ENCODE measurements at places on chromosomes 7 and 10. TPM values are rescaled to one million over a fixed set of nuclear protein-coding genes. Genes with fewer than 3 reads are reported as not detected.

- no peak for DNase-seq
Observed at GRCh38 chr7:2521341-2521745, 1.8 kb downstream of the LFNG start.

DNA sequence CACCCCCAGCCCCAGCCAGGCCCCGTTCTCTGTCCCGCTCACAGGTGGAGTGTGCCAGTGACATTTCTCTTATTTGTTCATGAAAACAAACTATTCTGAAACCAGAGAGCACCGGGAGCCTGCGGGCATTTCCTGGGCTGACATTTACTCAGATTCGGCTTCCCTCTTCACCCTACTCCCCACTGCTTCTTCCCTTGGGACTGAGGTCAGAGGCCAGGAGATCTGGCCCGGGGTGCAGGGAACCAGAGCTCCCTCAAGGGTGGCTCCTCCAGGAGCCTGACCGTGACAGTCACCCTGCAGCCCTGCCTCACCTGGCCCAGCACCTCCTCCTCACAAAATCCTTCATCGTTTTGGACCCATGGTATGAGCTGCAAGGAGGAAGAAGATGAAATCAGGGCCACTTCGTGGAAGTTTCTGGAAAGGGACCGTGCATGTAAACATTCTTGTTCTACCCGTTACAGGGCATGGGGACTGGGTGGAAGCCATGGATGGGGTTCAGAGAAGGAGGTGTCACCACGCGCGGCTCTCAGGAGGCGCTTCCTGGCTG is 12.2 kb downstream of the BHLHA15 start:
- DNase-seq, result no peak

GRCh38 chr7:158957921-158958491 is 101.6 kb downstream of the DYNC2I1 start:
- DNase-seq, result no peak

GRCh38 chr7:141043616-141044015 is 28.9 kb upstream of the MRPS33 start:
- DNase-seq, result no peak

HYAL4 gene
- total RNA-seq, result not detected

ZDHHC6 gene
- total RNA-seq, result 13.8 TPM

TWIST1 gene
- 0.85 TPM for total RNA-seq

EPO gene
- total RNA-seq, result not detected

Data from heart right ventricle (tissue), 16 donors.